ENCODE measurements at places on chromosomes 7 and 10.

- no peak for DNase-seq
These were observed 7.8 kb upstream of the COMMD3 start for GRCh38 chr10:22308390-22308789.

DNA sequence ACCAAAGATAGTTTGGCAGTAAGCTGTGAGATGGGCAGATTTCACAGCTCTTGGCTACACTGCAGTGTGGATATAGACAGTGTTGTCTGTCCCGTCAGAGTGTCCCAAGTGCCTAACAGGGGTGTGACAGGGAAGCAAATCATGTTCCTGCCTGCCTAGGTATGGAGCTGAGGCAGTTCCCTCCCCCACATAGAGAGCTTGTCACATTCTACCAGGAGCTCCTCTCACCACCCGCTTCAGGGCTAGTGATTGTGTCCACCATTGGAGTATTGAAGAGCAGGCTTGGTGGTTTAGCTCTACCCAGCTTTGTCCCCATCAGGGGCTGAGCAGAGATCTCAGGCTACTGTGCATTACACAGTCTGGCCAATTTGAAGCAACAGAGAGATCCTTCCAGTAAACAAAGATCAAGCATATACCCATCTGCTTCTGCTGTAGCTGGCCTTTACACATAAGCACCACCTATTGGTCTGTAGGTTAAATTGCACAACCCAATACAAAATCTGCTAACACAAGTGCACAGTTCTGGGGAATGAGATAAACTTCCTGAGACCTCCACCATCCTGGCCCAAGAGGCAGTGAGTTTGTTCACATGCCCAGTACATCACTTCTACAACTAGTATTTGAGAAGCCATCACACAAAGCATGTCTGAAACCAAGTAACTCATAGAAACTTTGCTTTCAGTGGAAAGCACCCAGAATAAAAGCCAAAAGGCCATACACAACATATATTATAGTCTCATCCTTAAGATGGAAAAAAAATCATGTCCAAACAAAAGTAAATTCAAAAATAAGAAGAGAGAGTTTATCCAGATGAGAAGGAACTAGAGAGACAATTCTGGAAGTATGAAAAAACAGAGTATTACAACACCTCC is 67.3 kb downstream of the GLCCI1 start:
- DNase-seq = no peak

GRCh38 chr10:128241023-128241422 is 114.8 kb upstream of the MKI67 start:
- no peak for DNase-seq

DNA sequence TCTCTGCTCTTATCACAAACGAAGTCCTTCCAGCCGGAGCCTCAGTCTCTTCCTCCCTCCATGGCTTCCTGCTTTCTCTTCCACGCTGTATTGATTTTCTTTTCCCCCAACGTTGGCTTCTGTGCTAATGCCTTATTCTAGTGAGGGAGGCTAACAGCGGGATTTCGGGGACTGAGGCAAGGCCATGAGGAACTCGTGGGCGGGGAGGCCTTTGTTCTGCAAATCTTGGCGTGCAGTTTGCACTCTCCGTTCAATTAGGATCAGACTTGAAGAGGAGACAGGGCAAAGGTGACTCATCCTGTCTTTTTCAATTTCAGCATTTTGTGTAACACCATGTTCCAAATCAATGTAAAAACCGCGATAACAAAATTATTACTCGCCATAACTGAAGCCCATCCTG is 25.3 kb downstream of the EN2 start:
- no peak for DNase-seq

DNA sequence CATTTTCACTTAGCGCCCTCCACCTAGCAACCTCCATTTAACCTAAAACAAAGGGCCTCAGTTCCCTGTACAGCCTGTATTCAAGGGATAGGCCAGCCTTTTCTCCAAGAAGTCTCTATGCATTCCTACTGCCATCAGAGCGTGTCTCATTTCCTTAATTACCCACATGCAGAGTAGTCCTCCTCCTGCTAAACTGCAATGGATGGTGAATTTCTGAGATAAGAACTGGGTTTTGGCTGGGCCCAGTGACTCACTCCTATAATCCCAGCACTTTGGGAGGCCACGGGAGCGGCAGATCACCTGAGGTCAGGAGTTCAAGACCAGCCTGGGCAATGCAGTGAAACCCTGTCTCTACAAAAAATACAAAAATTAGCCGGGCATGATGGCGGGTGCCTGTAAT is 71.1 kb upstream of the GPR158 start:
- no peak for DNase-seq

DNA sequence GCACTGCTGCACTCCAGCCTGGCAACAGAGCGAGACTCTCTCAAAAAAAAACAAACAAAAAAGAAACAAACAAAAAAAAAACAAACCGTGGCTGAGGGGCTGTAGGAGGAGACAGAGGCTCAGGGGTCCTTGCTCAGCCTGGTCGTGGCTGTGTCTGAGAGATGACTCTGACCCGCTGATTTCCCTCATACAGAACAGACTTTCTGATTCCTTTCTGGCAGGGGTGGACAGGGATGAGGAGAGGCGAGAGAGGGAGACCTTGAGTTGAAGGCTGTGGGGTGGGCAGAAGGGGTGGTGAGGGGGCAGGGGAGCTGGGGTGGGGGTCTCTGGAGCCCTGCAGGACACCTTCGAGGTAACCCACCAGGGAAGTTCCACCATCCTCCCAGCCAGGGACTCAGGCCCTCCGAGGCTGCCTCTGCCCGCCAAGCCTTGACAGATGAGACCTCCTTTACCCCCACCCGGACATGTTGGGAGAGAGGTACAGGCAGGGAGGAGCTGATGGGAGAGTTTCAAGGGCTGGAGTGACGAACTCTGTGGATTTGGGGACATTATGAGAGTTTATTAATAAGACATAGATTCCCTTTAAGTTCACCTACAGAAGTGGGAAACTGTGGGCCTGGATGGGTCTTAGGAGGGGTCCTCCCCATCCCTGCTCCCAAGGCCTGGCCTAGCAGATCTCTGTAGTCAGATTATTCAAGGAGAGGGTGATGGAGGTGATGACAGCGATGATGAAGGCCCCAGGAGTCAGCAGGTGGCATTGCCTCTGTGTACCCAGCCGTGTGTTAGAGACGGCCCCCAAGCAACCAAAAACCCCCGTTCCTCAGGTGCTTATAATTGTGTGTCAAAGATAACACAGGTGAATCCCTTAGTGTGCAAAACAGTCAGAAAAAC is 2.0 kb downstream of the MUC12 start:
- DNase-seq = no peak

DNA sequence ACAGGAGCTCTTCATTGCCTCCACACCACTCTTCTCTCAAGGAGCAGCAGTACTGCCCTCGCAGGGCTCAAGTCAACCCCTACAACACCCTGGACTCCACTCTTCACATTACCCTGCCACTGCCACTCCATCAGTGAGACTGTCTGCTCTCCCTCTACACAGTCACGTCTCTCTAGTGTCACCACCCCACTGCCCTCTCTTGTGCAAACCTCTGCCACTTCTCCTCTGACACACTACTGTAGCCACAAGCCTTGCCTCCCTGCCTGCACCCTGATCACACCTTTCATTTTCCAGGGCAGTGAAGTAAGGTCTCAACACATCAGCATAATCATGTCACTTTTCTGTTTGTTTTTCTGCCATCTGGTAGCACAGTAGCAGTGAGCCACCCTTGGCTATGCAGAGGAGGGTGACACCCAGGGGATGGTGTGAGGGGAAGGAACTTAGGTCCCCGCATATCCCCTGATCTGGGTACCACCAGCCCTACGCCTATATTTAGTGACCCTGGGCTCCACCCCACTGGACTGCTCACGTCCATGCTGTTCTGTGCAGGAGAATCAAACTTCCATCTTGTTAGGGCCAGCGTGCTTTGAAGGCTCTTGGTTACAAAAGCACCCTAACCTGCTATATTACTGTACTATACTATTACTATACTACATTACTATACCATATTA is 1.6 kb downstream of the C10orf143 start:
- no peak for DNase-seq

GRCh38 chr7:73933091-73933490 is 72.1 kb downstream of the TMEM270 start:
- DNase-seq = no peak

GRCh38 chr10:63770523-63770922 is 249.3 kb downstream of the REEP3 start:
- DNase-seq = no peak

GRCh38 chr7:91137788-91138368 is 126.4 kb upstream of the FZD1 start:
- DNase-seq = no peak

DNA sequence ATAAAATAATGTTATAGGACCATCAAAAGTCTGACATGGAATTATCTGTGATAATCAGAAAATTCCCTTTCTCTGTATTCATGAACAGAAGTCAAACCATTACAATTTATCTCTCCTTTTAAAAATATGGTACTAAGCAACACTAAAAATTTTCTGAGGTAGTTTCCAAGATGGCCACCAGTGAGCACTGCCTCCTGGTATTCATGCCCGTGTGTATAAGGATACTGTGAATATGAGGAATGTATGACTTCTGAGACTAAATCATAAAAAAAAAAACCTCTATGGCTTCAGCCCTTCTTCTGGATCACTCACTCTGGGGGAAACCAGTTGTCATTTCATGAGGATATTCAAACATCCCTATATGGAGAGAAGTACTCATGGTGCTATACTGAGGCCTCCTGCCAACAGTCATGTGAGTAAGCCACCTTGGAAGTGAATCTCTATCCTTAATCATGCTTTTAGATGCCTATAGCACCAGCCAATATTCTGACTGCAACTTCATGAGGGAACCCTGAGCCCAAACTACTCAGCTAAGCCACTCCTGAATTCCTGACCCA is 41.1 kb downstream of the SIRT1 start:
- no peak for DNase-seq

- no peak for DNase-seq
These were observed 69.5 kb downstream of the NPTX2 start for GRCh38 chr7:98686466-98687080.

GRCh38 chr7:28296571-28297483 is 115.5 kb upstream of the CREB5 start:
- DNase-seq = no peak

DNA sequence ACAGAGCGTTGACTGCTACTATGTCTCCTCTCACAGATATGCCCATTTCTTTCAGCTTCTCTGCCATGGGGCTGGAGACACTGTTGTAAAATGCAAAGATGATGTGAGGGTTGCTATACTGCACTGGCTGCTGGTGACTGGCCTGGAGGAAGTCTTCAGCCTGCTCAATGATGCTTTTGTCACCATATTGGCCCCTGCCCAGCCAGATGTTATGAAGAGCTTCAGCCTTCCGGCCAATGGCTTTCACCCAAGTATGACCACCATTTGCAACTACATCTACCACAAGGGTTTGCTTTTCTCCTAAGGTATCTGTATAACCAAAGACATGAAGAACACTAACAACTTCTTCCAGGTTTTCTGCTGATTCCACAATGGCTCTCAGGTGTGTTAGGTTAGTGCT is 1.6 kb downstream of the C7orf25 start:
- DNase-seq = no peak

DNA sequence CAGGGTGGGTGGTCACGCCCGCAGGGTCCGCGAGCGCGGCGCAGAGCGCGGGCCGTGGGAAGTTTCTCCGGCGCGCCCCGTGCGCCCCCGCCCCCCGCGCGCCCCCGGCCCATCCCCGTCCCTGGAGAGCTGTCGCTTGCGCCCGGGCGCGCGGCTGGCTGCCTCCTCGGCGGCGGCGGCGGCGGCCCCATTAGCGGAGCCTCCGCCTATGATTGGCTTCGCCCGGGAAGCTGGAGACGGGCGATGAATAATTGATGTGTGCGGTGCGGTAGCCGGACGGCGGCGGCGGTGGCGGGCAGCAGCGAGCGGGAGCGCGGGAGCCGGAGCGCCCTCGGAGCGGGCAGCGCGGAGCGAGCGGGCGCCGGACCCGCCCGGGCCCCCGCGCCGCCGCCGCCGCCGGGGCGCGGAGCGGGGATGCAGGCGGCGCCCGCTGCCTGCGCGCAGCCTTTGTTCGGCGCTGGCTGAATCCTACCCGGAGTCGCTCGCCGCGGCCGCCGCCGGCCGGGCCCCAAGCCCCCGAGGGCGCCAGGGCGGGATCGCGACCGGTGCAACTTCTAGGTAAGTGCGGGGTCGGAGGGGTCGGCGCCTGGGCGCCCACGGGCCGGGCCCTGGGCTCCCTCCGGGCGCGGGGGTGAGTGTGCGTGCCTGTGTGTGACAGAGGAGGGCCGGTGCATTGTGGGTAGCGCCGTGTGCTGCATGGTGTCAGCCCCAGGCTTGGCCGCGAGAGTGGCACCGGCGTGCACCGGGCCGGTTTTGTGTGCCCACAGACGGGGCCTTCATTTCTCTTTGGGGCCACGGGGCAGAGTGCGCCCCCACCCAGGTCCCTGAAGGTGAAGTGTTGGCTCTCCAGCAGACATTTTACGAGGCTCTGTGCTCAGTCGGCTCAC is 103.8 kb upstream of the PPIF start:
- DNase-seq = no peak

GRCh38 chr10:33112831-33113455 is 154.9 kb upstream of the ITGB1 start:
- DNase-seq = no peak

GRCh38 chr10:123993534-123994416 is 99.6 kb downstream of the CHST15 start:
- no peak for DNase-seq

DNA sequence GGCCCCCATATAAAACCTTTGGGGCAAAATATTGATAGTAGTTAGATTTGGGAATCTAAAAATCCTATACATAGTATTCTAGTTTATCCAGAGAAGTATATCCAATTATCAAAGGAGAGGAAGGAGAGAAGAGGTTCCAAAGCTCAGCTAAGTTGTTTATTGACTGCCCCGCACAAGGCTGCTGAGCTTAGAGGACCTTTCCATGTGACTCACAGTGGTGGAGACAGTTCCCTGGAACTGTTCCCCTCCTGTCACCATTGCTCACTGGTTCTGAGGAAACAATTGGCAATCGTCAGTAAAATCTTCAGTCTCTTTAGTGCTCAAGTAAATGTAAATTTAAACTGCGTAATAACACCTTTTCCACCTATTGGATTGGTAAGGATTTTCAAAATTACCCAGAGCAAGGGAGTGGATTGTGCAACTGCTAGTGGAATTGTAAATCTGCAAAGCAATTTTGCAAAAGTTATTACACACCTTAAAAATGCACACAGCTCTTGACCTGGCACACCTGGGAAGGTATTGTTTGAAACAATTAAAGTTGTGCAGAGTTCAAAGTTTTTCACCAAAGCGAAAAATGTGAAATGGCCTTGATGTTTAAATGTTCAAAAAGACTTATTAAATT is 63.1 kb downstream of the EEPD1 start:
- no peak for DNase-seq

DNA sequence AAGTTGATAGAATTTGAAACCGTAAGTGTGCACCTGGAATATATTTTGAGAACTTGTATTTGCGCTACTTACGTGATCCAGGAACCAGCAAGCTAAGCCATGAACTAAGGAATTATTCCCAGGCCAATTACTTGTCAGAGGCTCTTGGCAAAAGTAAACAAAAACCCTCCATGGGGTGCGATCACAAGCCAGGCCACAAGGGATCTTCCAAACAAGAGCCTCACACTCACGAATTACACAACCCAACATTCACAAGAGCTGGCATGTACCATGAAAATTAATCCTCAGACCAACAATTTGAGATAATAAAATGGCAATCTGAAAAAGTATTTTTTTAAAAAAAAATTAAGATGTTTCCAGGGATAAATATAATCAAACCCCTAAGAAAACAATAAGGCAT is 467.0 kb upstream of the AKR1E2 start:
- DNase-seq = no peak
